Stimulated activated CD8-positive, alpha-beta memory T cell treated with anti-CD3 and anti-CD28 coated beads, Interleukin-15, amount 100 ng/mL, for 48 hours (primary cell): ENCODE measurements at places on chromosomes 1 and 21.
A peak's percentile ranks its signal among the peaks of the same experiment; 100 is the strongest.

DNA sequence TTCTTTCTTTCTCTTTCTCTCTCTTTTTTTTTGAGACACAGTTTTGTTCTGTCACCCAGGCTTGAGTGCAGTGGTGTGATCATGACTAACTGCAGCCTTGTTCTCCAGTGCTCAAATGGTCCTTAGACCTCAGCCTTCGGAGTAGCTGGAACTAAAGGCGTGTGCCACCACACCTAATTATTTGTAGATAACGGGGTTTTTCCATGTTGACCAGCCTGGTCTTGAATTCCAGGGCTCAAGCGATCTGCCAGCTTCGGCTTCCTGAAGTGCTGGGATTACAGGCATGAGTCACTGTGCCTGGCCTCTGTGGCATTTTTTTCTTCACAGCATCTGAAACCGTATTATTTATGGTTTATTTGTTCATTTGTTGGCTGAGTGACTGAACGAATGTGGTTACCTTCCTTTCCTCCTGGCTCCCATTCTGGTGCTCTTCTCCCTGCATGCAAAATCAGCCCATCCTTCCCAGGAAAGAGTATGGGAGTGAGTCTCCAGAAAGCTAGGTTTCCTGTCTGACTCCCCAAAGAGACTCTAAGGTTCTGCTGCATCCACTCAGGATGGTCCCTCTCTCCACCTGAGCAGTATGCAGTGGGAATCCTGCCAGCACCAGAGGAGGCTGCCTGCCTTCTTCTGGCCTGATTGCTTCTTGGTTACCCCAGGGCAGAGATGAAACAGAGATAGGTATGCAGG, 155.0 kb upstream of the BEND5 start:
- no peak for DNase-seq

DNA sequence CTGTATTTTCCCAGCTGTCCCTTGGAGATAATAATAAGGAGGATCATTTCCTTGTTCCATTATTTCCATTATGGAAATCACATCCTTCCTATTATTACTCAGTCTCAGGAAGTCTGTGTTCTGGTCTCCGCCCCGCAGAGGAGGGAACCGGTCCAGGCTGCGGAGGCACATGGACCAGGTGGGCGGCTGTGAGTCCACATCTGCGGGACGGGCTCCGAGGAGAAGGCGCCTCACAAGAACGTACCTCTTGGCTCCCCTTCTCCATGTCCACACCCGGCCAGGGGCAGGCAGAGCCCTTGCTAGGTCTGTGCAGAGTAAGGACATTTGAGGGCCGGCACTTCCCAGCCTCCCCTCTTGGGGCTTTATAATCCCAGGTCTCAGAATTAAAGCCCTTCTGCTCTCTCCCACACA, 14.6 kb downstream of the RAB7B start:
- DNase-seq = no peak

- DNase-seq = no peak
These were observed 6.9 kb upstream of the PTGFR start for GRCh38 chr1:78483903-78484302.

- no peak for DNase-seq
These were observed at the start of gene TCEA3 for GRCh38 chr1:23424293-23425192. Gene TCEA3 (minus strand): TSS chr1:23424748. CDS start chr1:23424633, 115 bp downstream.

DNA sequence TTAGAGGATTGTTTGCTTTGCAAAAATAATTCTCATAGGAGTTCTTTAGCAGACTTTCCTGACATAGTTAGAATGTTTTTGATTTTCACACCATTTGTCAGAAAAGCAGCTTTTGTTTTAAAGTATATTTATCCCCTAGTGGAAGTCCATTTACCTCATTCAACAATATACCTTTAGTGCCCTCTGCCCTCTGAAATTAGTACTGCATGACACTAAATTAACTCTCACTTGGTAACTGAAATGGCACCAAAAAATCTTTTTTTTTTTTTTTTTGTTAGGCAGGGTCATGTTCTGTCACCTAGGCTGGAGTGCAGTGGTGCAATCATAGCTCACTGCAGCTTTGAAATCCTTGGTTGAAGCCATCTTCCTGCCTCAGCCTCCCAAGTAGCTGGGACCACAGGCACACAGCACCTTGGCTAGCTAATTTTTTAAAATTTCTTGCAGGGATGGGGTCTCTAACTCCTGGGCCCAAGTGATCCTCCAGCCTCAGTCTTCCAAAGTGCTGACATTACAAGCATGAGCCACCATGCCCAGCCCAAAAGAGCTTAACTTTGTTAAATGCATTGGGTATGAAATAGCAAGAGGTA, 13.6 kb downstream of the LRRC42 start:
- DNase-seq = no peak

DNA sequence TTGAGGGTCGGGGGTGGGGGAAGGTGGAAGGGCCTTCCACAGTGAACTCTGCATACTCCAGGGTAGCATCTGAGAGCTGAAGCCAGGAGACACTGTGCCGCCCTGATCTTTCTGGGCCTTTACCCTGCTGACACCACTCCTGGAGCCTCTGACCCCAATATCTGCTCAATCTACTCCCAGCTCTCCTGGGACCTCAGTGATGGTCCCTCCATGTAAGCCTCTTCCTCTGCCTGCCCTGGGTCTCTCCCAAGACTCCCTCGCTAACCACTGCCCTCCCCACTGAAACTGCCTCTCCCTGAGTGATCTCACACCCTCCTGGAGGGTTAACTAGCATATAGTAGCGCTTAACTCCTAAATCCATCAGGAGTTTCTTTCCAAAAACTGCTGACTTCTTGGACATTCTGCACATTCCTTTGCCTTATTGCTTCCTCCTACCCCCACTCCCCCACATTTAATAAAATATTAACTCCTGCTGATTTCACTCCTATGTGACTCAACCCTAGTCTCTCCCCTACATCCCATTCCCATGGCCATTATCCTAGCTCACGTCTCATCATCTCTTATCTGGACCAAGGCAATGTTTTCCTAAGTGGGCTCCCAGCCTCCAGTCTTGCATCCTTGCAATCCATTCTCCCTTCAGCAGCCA, 145.6 kb downstream of the HMGB4 start:
- no peak for DNase-seq

- DNase-seq = no peak
These were observed 71.5 kb upstream of the RGS4 start for GRCh38 chr1:162997499-162998285.

- no peak for DNase-seq
These were observed 217.7 kb downstream of the URB2 start for GRCh38 chr1:229843627-229844238.

GRCh38 chr1:206490771-206491405, 16.4 kb upstream of the RASSF5 start:
- no peak for DNase-seq

- no peak for DNase-seq
These were observed 99.7 kb downstream of the PHTF1 start for GRCh38 chr1:113659556-113659955.

- no peak for DNase-seq
These were observed 720 bp upstream of the F3 start for GRCh38 chr1:94542088-94542870.

GRCh38 chr21:32940079-32941014, 85.4 kb upstream of the OLIG2 start:
- no peak for DNase-seq

GRCh38 chr1:151841141-151841540, 1.5 kb upstream of the C2CD4D start:
- no peak for DNase-seq

- no peak for DNase-seq
These were observed 61.3 kb downstream of the SLC66A1 start for GRCh38 chr1:19373211-19374082.

DNA sequence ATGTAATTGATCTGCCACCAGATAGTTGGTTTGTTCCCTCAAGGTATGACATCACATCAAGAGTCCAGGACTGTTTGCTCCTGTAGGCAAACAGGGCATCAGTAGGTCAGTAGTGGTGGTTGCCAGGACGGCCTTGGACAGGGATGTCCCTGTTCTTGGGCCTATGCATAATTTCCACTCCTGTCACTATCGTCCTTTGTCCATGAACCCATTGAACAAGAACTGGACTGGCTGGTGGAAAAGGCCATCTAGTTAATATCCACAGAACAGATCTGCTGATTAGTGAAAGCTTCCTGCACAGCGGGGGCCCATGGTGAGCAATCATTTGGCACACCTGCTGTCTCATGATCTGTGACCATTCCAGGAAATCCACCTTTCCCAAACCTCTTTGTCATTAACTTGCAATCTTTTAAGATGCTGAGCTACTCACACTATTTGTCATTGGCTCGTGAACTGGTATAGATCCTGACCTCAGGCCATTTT, 12.4 kb upstream of the BSDC1 start:
- no peak for DNase-seq

DNA sequence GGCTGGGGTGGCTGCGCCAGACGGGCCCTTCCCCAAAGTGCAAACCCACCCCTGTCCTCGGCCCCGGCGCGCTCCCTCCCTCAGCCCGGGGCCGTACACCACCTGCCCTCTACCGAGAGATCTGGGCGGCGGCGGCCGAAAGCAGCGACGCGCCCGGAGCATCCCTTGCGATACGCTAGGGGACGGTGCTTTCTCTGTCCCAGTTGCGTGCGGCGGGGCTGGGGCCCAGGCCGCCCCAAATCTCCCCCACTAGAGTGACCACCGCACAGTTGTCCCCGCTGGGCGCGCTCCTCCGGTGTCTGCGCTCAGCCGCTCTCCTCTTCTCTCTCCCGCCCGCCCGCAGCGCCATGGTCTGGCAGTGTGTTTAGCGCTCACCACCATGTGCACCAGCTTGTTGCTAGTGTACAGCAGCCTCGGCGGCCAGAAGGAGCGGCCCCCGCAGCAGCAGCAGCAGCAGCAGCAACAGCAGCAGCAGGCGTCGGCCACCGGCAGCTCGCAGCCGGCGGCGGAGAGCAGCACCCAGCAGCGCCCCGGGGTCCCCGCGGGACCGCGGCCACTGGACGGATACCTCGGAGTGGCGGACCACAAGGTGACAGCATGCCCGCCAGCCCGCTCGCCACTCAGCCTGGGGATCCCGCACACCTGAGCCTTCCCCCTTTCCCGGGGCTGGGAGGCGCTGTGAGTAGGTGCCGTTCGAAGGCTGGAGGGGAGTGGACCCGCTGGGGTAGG, 1.0 kb downstream of the ST6GALNAC5 start:
- DNase-seq = peak; percentile 8

- no peak for DNase-seq
These were observed 39.2 kb downstream of the DISP3 start for GRCh38 chr1:11518016-11518701.

GRCh38 chr1:48026275-48026674, 29.1 kb upstream of the TRABD2B start:
- no peak for DNase-seq

GRCh38 chr1:56345831-56346230, 233.5 kb downstream of the PLPP3 start:
- DNase-seq = no peak

- DNase-seq = no peak
These were observed 204.1 kb downstream of the FMN2 start for GRCh38 chr1:240295811-240296210.

GRCh38 chr21:26956216-26956615, 10.7 kb downstream of the ADAMTS5 start:
- no peak for DNase-seq

DNA sequence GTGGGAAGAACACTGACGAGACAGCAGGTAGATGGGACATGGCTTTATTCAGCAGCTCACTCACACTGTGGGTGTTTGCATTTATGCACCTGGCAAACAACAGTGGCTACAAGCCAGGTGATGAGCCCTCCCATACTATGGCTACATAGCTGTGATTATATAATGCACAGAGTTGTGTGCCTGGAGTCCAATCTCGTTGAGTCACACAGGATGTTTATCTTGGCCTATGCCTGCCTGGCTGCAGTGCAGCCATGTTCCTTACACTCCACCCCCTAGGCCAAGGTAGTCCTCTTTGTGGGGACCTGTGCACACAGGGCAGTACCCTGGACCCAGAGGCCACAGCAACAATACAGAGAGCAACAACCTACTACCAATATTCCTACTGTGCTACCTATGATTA, 1643.8 kb downstream of the MRPL39 start:
- no peak for DNase-seq
